ENCODE measurements at places on chromosomes 2 and 18.

DNA sequence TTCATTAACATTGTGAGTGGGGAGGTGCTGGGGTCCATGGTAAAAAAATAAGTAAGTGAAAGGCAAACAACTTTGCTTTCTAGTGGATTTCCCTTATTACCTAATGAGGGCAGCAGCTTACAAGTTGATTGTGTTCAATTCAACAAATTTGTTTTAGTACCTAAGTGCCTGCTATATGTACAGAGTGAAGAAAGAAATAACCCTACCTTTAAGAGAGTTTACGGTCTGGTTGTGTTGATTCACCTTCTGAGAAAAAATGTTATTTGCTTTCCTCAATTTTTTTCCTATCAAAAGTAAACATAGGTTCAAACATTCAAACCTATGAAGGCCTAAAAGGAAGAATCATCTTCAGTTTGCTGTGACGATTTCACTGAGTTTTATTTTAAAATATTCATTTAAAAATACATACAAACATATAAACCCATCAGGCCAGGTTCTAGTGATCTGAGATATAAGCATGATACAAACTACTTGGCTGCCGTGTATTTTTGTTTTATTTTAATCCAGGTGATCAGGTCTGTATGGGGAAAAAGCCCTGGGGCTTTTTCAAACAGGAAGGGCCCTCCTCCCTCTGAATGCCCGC, 1.5 kb upstream of the SPTBN1 start:
- no peak for DNase-seq

GRCh38 chr2:8636721-8637636, 44.9 kb upstream of the ID2 start:
- no peak for DNase-seq

DNA sequence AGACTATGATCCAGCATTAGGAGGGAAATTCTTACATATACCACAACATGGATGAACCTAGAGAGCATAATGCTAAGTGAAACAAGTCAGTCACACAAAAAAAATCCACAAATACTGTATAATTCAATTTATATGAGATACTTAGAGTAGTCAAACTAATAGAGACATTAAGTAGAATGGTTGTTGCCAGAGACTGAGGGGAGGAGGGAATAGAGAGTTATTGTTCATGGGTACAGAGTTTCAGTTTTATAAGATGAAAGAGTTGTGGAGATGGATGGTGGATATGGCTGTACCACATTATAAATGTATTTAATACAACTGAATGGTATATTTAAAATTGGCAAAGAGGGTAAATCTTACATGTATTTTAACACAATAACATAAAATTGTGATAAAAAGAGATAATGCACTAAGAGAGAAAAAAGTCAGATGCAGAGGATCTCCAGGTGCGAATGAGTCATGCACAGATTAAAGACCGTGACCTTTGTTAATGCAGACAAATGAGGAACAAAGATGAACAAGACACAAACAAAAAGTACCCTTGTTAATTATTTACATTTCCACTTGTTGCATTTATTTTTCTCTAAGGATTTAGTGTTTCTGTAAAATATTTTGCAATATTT, 541.7 kb upstream of the MEX3C start:
- DNase-seq = no peak

DNA sequence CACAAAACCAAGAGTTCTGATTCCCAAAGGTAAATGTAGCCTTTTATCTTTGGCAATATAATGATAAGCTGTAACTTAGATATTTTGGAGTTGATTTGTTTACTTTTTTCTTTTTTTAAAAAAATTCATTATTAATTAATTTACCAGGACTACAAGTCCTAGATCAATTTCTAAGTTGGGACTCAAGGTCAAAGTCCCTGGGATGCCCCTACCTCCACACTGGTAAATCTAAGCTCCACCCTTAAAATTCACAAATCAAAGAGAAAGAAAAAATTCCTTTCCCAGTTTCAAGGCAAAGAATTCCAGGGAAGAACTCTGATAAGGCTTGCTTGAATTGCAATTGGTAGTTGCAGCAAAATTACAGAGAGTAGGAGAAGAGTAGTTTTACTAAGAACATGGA, 71.3 kb downstream of the MDH1 start:
- DNase-seq = no peak

DNA sequence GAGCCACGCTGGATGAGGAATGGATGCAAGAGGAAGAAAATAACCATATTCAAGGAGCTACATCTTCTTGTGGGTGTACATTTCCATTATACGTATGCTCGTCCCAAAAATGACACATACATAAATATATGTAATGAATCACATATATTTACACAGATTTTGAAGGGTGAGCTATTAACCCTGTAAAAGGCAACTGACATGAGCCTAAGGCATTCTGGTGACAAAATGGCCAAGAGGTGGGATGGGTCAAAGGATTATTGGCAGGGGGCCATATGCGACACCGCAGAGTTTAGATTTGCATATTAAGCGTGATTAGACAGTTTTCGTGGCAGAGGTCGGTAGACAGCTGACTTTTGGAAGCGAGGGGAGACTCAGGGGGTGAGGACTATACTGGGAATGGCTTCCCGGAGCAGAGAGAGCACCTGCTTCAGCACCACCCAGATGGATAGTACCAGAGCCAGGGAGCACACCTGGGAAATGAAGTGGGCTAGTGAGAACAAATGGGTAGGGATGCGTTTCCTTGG, 431 bp upstream of the CNRIP1 start:
- no peak for DNase-seq

GRCh38 chr2:37683921-37684780, 12.7 kb upstream of the CDC42EP3 start:
- DNase-seq = no peak

DNA sequence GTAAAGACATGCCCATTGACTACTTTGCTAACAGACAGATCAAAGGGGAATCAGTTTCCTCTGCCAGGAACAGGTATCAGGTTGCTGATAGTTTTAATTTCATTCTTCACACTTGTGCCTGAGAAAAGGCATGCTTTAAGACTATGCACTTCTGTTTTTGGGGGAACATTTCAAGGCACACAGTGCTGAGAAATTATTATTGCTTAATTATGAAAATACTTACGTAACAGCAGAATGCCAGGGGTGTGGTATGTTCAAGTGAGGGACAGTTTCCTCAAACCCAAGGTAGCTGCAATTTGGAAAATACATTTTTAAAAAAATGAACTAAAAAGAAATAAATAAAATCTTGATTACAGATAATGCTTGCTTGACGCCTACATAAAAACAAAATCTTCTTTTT, 1746.1 kb upstream of the PIK3C3 start:
- no peak for DNase-seq

DNA sequence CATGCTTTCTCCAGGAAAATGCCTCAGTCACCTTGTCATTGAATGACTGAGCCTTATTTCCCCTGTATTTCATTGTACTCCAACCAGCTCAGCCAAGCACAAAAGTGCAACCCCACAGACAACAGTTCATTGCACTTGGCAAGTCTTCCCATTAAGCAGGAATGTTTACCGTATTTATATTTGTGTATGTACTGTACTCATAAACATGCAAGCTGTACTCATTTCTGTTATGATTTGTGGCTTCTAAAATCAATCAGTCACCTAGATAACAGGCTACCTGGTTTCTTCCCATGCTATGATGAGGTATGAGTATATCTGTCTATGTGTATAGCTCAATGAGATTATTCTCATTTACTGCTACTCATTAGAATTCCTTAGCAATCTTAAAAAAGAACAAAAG, 505.5 kb upstream of the FAM98A start:
- no peak for DNase-seq

- no peak for DNase-seq
Observed at GRCh38 chr2:40540026-40540425, 88.1 kb upstream of the SLC8A1 start.

- DNase-seq = no peak
Observed at GRCh38 chr2:106105151-106105922, 88.8 kb downstream of the UXS1 start.

- DNase-seq = no peak
Observed at GRCh38 chr2:88131201-88131998, 3.5 kb upstream of the FABP1 start.

- no peak for DNase-seq
Observed at GRCh38 chr18:42086288-42086687, 131.3 kb downstream of the PIK3C3 start.

- no peak for DNase-seq
Observed at GRCh38 chr2:85353876-85354285, 447 bp downstream of the RETSAT start.
